OCI-LY7 (cell line): ENCODE measurements at places on chromosomes 13 and 19. TPM values are rescaled to one million over a fixed set of nuclear protein-coding genes. Genes with fewer than 3 reads are reported as not detected.

The SCGB2B2 gene
- 1.7 and 2.2 TPM in 2 replicates for total RNA-seq

The ZNF180 gene
- 8.6 and 9.4 TPM in 2 replicates for total RNA-seq

The PBX4 gene
- 4.6 and 5.0 TPM in 2 replicates for total RNA-seq

The ZNF296 gene
- total RNA-seq = 31.4 and 31.6 TPM in 2 replicates

The SOHLH2 gene
- total RNA-seq = not detected in 2 replicates

The TEX101 gene
- total RNA-seq = not detected in 2 replicates

The CRYL1 gene
- total RNA-seq = 0.57 TPM in 1 of 2 replicates, not detected in the other

The NCAN gene
- total RNA-seq = not detected in 2 replicates

The MPND gene
- 19.1 and 19.5 TPM in 2 replicates for total RNA-seq

The ANKRD10 gene
- total RNA-seq = 86.0 and 88.7 TPM in 2 replicates

The POU2F2 gene
- 59.5 and 66.5 TPM in 2 replicates for total RNA-seq

The TRAPPC6A gene
- total RNA-seq = 70.9 and 81.9 TPM in 2 replicates

The TDRD12 gene
- not detected in 2 replicates for total RNA-seq

The FXYD7 gene
- total RNA-seq = 6.1 and 6.3 TPM in 2 replicates

The IGFL3 gene
- not detected in 2 replicates for total RNA-seq

The ZNF541 gene
- total RNA-seq = not detected in 2 replicates

The KLHL1 gene
- not detected in 2 replicates for total RNA-seq

The FPR2 gene
- not detected in 2 replicates for total RNA-seq

The FAM83E gene
- total RNA-seq = 3.0 and 5.6 TPM in 2 replicates

The VAV1 gene
- total RNA-seq = 92.7 and 107 TPM in 2 replicates
